Ovary (tissue), 10 donors: ENCODE measurements at places on chromosomes 5 and 9. TPM values are rescaled to one million over a fixed set of nuclear protein-coding genes. Genes with fewer than 3 reads are reported as not detected.
A peak's percentile ranks its signal among the peaks of the same experiment; 100 is the strongest.

DNA sequence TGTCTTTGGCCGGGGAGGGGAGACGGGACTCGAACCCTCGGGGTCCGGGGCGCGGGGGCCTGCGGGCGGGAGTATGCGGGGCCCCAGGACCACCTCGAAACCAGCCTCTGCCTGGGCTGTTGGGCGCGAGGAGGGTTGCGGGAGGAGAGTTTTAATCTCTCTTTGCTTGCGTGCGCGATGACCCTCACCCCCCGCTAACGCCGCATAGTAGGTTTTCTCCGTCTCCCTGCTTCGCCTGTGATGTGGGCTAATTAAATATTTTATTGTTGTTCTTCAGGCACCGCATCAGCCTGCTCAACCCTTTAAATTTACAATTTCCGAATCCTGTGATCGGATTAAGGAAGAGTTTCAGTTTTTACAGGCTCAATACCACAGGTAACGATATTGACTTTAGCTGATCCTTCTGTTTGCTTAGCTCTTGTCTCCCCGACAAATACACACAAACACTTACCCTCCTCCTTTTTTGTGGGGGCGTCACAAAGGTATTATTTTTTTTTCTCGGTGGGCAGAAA, 1.7 kb downstream of the TLE4 start:
- H3K4me3 ChIP-seq = peak overlapping the region; percentile 91
- no peaks in the 10 kb centered on the region for H3K36me3 ChIP-seq
- H3K4me1 ChIP-seq = no peaks in the 10 kb centered on the region
- DNase-seq = peak; percentile 43

- no peaks in the 10 kb centered on the region for H3K27me3 ChIP-seq
- no peak overlapping the region for H3K27ac ChIP-seq
- H3K4me3 ChIP-seq = no peak overlapping the region
- no peaks in the 10 kb centered on the region for H3K4me1 ChIP-seq
- DNase-seq = no peak
- no peaks in the 10 kb centered on the region for H3K36me3 ChIP-seq
These were observed 347.6 kb downstream of the GADD45G start for GRCh38 chr9:89952401-89952800.

GRCh38 chr5:20610681-20611080, 622.7 kb upstream of the CDH18 start:
- H3K4me3 ChIP-seq = no peak overlapping the region
- no peaks in the 10 kb centered on the region for H3K36me3 ChIP-seq
- H3K4me1 ChIP-seq = no peaks in the 10 kb centered on the region
- H3K27ac ChIP-seq = no peak overlapping the region
- DNase-seq = no peak

GRCh38 chr5:127333483-127333882, 42.9 kb downstream of the MEGF10 start:
- no peak overlapping the region for H3K4me3 ChIP-seq
- DNase-seq = no peak
- no peak overlapping the region for H3K27ac ChIP-seq
- H3K4me1 ChIP-seq = no peaks in the 10 kb centered on the region
- no peaks in the 10 kb centered on the region for H3K27me3 ChIP-seq

DNA sequence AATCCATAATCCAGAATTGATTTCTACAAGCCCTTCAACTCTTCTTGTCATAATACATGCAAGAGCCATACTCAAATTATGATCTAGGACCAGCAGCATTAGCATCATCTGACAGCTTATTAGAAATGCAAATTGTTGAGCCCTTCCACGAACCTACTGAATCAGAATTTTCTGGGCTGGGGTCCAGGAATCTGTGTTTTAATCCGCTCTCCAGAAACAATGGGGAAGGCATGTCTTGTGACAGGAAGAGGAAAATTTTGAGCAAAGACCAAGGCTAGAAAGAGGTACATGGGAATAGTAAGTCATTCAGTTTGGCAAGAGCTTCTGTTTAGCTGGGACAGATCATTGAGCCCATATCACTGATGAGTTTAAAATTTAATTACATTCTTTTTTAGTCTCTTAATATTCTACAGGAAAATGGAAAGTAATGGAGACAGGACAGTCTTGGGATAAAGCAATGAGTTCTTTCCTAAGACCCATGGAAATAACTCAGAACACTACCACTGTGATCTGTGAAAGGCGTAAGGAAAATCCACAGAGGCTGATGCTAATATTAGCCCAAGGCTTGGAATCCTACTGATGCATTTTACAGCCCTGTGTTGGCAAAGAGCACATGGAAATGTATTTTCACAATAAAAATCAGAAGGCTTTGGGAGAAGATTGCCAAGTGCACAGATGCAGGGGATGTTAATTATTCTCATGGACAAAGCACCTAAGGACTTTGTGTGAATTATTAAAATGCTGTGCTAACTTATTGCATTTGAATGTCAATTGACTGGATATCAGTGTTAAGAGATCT, 73.7 kb upstream of the STK32A start:
- DNase-seq = no peak
- no peaks in the 10 kb centered on the region for H3K27me3 ChIP-seq
- H3K4me3 ChIP-seq = no peak overlapping the region
- H3K27ac ChIP-seq = no peak overlapping the region
- H3K4me1 ChIP-seq = no peaks in the 10 kb centered on the region
- no peaks in the 10 kb centered on the region for H3K36me3 ChIP-seq

- H3K27me3 ChIP-seq = no peaks in the 10 kb centered on the region
- no peak overlapping the region for H3K27ac ChIP-seq
- peaks cover 1% of the 10 kb centered on the region for H3K4me1 ChIP-seq
- H3K36me3 ChIP-seq = no peaks in the 10 kb centered on the region
- DNase-seq = no peak
These were observed 28.0 kb downstream of the ABO start for GRCh38 chr9:133246991-133247390.

- no peaks in the 10 kb centered on the region for H3K27me3 ChIP-seq
- no peaks in the 10 kb centered on the region for H3K36me3 ChIP-seq
- no peak overlapping the region for H3K27ac ChIP-seq
- H3K4me1 ChIP-seq = peaks cover 6% of the 10 kb centered on the region
- DNase-seq = no peak
- H3K4me3 ChIP-seq = no peak overlapping the region
These were observed 29.7 kb downstream of the PCDHGC5 start for GRCh38 chr5:141518618-141519015.

The CXCL14 gene
- total RNA-seq = 2.8 TPM
